Cardiac septum (tissue), 1 donor: ENCODE measurements at places on chromosomes 12 and 14. TPM values are rescaled to one million over a fixed set of nuclear protein-coding genes. Genes with fewer than 3 reads are reported as not detected.

GRCh38 chr12:91579516-91580263 lies 397.1 kb upstream of the DCN start:
- no peak for DNase-seq

DNA sequence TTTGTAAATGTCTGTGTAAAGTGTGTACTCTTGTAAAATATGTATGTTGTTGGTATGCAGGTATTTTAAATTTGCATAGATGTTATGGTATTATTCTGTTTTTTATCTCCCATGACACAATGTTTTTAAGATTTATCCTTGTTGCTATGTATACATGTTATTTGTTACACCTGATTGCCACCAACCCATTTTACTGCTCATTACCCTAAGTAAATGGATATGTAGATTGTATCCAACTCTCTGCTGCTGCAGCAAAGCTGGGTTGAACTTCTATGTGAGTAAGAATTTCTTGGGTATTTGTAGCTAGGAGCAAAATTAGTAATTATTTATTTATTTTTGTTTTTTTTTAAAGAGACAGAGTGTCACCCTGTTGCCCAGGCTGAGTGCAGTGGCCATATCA lies 6.2 kb downstream of the APAF1 start:
- DNase-seq: no peak

GRCh38 chr12:123934016-123934620 lies 38.5 kb downstream of the CCDC92 start:
- no peak for DNase-seq

GRCh38 chr12:89665556-89665955 lies 43.1 kb downstream of the ATP2B1 start:
- DNase-seq: no peak

DNA sequence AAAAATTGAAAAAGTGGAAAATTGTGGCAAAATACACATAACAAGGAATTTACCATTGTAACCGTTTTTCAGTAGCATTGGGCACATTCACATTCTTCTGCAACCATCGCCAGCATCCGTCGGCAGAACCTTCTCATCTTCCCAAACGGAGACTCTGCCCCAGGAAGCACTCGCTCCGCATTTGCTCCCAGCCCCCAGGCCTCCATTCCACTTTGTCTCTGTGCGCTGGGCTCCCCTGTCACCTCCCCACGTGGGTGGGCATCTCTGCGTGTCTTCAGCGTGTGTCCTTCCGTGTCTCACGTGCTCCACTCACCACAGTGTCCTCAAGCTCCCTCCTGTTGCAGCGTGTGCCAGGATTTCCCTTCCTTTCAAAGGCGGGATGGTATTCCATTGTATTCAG lies 9.9 kb downstream of the GPR132 start:
- no peak for DNase-seq

DNA sequence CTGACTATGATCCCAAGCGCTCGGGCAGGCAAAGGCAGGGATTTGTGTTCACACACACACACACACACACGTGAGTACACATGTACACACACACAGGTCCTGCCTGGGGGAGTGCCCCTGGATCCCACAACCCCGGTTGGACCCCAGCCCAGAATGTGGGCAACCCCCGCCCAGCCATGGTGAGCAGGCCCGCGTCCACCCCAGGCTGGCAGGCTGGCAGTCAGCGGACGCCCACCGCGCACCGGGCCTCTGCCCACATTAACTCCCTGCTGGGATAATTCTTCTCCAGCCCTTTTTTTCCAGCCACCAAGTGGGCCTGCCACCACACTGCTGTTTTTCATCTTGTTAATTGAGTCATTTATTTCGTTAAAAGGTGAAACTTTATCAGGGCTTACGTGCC lies 256.2 kb downstream of the BCL11B start:
- no peak for DNase-seq

Gene OR4K13
- total RNA-seq: not detected

Gene COL2A1
- 0.13 TPM for total RNA-seq

Gene APOF
- total RNA-seq: not detected

Gene ENDOU
- 0.24 TPM for total RNA-seq

Gene DTX1
- 2.6 TPM for total RNA-seq

Gene GALNT8
- total RNA-seq: 2.4 TPM

Gene GUCY2C
- total RNA-seq: not detected
